Pulmonary artery endothelial cell (primary cell): ENCODE measurements at places on chromosomes 12 and 14. TPM values are rescaled to one million over a fixed set of nuclear protein-coding genes. Genes with fewer than 3 reads are reported as not detected.

Gene OR8S1
- total RNA-seq: not detected in 2 replicates

Gene CAPRIN2
- 24.3 and 30.9 TPM in 2 replicates for total RNA-seq

Gene KRT71
- total RNA-seq: not detected in 2 replicates

Gene RNFT2
- total RNA-seq: 2.6 and 2.7 TPM in 2 replicates

Gene MGP
- 56.4 and 196 TPM in 2 replicates for total RNA-seq

Gene PRKCH
- total RNA-seq: 282 and 283 TPM in 2 replicates

Gene MYF6
- not detected in 2 replicates for total RNA-seq

Gene RNF212B
- total RNA-seq: not detected in 2 replicates

Gene CCDC63
- not detected in 2 replicates for total RNA-seq

Gene PIK3C2G
- total RNA-seq: not detected in 2 replicates

Gene RTN1
- 0.78 and 1.5 TPM in 2 replicates for total RNA-seq

Gene CSAD
- 4.1 and 4.2 TPM in 2 replicates for total RNA-seq

Gene TMEM132C
- total RNA-seq: 0.11 and 0.26 TPM in 2 replicates

Gene SLC5A8
- total RNA-seq: not detected in 2 replicates

Gene OVCH1
- total RNA-seq: 0.21 TPM in 1 of 2 replicates, not detected in the other

Gene ADAM21
- total RNA-seq: 0.28 and 0.40 TPM in 2 replicates
